ENCODE measurements at places on chromosomes 6 and 20. TPM values are rescaled to one million over a fixed set of nuclear protein-coding genes. Genes with fewer than 3 reads are reported as not detected.

DNA sequence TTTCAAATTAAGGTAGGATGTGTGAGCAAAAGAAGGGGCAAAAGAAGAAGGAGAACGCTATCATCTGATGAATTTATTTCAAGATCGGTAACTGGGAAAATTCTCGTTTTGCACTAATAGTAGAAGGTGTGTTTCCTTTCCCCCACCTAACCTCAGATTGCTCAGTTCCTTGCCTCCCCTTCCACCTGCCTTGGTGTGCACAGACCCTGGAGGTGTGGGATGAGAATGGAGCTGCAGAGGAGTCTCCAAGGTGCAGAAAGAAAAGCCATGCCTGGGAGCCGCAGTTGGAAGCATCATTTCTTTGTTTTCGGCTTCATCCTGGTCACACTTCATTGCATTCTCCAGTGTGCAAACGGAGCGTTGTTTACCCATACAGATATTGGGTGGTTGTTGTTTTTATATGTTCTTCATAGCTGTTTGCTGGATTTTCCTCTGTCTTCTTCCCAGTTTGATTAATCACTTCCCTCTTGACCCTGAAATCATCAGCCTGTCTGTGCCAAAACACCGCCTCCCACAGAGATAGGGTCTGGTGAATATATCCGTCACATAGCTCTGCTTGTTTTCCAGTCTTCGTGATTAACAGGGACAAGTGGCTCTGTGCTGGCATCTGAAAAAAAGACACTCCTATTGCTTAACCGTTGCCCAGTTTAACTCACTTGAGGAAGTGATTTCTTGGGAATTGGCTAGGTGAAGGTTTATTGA, 40.2 kb upstream of the NEDD9 start:
- no peak for DNase-seq
- peaks cover 38% of the 10 kb centered on the region for H3K4me1 ChIP-seq
- no peaks in the 10 kb centered on the region for H3K27me3 ChIP-seq
- no peak overlapping the region for H3K27ac ChIP-seq

Gene AARS2
- total RNA-seq = 19.4 TPM

DNA sequence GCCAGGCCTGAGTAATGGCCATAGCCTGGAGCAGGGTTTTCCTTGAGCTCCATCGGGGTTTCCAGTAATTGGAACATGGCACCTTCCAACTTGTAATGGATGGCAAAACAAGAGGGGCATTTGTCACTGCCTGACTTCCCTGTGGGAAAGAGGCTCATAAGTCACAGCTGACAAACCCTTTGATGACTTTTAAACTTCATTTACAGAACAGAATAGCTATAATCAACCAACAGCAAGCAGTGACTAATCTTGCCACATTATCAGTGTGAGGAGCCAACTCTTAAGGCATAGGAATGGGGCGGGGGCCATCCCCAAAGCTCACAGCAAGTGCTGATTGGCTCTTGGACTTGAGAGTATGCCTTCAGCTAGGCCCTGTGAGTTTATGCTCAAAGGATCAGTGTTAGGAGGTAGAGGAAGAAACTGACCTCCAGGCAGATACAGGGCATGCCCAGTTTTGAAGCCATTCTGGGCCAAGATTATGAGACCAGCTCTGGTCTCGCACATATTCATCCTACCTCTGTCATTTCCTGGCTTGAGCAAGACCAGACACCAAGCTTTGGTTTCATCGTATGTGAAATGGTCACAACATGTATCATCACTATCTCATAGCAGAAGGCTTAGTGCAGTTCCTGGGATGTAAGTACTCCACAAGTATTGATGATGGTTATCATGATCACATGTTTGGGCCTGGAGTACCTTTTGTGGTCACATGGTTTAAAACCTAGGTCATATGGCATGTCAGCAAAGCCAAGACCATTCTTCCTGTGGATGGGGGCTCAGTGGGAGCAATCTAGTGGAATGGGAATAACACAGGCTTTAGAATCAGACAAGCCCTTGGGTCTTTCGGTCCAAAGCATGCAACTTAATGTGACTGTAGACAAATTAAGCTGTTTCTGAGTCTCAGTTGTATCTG, 49.2 kb downstream of the EIF2S2 start:
- no peak for DNase-seq
- no peaks in the 10 kb centered on the region for H3K27me3 ChIP-seq
- no peak overlapping the region for H3K4me3 ChIP-seq
- H3K27ac ChIP-seq = no peak overlapping the region

GRCh38 chr6:107061125-107062020, 33.4 kb downstream of the MTRES1 start:
- DNase-seq = peak; percentile 29
- peak overlapping the region; percentile 74 for H3K27ac ChIP-seq
- no peaks in the 10 kb centered on the region for H3K36me3 ChIP-seq
- peaks cover 49% of the 10 kb centered on the region for H3K4me1 ChIP-seq
- no peaks in the 10 kb centered on the region for H3K27me3 ChIP-seq

Gene MDC1
- 52.4 TPM for total RNA-seq

Gene GSTA1
- total RNA-seq = not detected

- no peak for DNase-seq
- H3K27ac ChIP-seq = no peak overlapping the region
- H3K4me3 ChIP-seq = no peak overlapping the region
- H3K36me3 ChIP-seq = no peaks in the 10 kb centered on the region
- no peaks in the 10 kb centered on the region for H3K4me1 ChIP-seq
Measured at GRCh38 chr6:152423216-152424103, 213.7 kb downstream of the SYNE1 start.

GRCh38 chr6:10409731-10410206, 5.1 kb downstream of the TFAP2A start:
- peak overlapping the region; percentile 55 for H3K27ac ChIP-seq
- no peak for DNase-seq
- peaks cover 33% of the 10 kb centered on the region for H3K4me1 ChIP-seq
- no peak overlapping the region for H3K4me3 ChIP-seq
- H3K27me3 ChIP-seq = peaks cover 82% of the 10 kb centered on the region

- no peak for DNase-seq
- H3K4me1 ChIP-seq = peaks cover 6% of the 10 kb centered on the region
- no peak overlapping the region for H3K27ac ChIP-seq
- H3K4me3 ChIP-seq = peak overlapping the region; percentile 53
- H3K36me3 ChIP-seq = no peaks in the 10 kb centered on the region
Measured at GRCh38 chr20:31966991-31967655, 828 bp upstream of the XKR7 start.

- H3K4me3 ChIP-seq = no peak overlapping the region
- no peaks in the 10 kb centered on the region for H3K36me3 ChIP-seq
- DNase-seq = no peak
- no peak overlapping the region for H3K27ac ChIP-seq
- no peaks in the 10 kb centered on the region for H3K27me3 ChIP-seq
Measured at GRCh38 chr20:61345656-61346055, 93.6 kb downstream of the CDH4 start.

Gene PHF20
- total RNA-seq = 53.6 TPM

DNA sequence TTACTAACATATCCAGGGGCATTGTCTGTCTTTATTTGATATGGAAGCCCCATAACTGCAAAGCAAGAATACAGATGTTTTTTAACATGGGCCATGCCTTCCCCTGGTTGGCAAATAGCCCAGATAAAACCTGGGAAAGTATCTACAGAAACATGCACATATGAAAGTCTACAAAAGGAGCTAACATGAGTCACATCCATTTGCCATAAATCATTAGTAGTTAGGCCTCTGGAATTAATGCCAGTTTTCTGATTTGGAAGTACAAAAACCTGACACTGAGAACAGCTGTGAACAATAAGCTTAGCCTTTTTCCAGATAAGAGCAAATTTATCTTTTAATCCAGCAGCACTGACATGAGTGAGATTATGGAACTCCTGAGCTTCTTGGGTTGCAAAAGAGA, 418.0 kb upstream of the IMPG1 start:
- no peaks in the 10 kb centered on the region for H3K36me3 ChIP-seq
- no peaks in the 10 kb centered on the region for H3K27me3 ChIP-seq
- no peaks in the 10 kb centered on the region for H3K4me1 ChIP-seq
- no peak for DNase-seq
- no peak overlapping the region for H3K4me3 ChIP-seq
- H3K27ac ChIP-seq = no peak overlapping the region

DNA sequence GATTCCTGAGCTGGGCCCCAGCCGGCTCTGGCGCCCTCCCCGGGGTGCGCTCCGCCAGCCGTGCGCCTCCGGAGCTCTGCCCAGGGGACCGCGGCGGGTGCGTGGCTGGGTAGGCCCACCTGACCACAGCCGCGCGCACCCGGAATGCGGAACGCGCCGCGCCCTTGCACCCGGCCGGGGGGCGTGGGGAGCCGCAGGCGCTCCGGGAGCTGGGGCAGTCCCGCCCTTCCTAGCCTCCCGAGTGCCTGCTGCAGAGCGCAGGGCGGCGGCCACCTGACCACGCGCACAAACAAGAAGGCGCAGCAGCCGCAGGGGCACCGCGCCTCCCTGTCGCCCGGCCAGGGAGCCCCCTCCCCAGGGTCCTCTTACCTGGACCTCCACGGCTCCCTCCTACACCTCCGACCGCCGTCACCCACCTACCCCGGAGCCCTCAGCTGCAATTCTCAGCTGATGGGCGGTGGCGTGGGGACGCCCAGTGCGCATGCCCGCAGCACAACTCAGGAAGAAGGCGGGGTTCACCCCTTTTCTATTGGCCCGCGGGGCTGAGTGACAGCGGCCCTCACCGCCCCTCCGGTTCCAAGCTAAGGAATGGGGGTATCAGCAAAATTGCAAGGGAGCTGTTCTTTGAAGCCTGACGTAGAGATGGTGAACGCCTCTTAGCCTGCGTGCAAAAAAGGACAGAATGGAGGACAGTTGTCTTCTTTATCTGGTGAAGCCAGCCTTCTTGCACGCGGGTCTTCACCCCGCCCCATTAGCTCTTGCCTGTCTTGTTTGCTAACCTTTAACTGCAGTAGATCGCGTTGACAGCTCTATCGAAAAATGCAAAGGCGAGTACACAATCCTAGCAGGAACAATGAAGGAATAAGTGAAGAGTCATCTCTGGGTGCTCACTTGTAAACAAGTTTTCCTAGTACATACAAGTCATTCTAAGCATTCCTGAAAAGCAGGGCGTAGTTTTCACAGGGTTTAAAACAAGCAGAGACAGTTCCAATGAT, at the start of gene STX7:
Gene STX7 (minus strand): TSS at position 479 of the 995 bp plus-strand sequence. CDS start 9,586 bp downstream, outside the sequence.
- peaks cover 25% of the 10 kb centered on the region for H3K4me1 ChIP-seq
- peaks cover 15% of the 10 kb centered on the region for H3K27me3 ChIP-seq
- peak within 1 kb of the TSS; percentile 94 for H3K4me3 ChIP-seq
- peaks cover 3% of the 10 kb centered on the region for H3K36me3 ChIP-seq

Gene VSTM2L
- not detected for total RNA-seq

Gene TMC2
- total RNA-seq = not detected

DNA sequence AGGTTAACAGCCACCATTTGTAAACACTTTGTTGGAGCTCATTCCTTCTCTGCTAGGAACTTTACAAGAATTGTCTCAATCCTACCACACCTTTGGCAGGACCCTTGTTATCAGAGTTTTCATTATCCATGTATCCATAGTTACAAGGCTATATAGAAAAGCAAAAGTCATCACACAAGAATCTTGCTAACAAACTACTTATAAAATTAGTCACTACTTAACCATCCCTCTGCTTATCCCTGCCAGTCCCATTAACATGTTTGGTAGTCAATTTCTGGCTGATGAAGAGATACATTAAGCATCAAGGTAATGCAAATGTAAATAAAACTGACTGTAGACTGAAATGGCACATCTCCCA, 10.4 kb downstream of the ZSWIM3 start:
- H3K27ac ChIP-seq = no peak overlapping the region
- H3K4me3 ChIP-seq = no peak overlapping the region
- H3K27me3 ChIP-seq = no peaks in the 10 kb centered on the region
